Osteoblast (primary cell): ENCODE measurements at places on chromosomes 6 and 20. TPM values are rescaled to one million over a fixed set of nuclear protein-coding genes. Genes with fewer than 3 reads are reported as not detected.

The NOX3 gene
- total RNA-seq: not detected in 2 replicates

The GJA10 gene
- not detected in 2 replicates for total RNA-seq

The GCNT2 gene
- 0.29 and 0.72 TPM in 2 replicates for total RNA-seq

The MYH7B gene
- total RNA-seq: 0.29 and 0.36 TPM in 2 replicates

The KIF25 gene
- total RNA-seq: not detected in 2 replicates

The EYA2 gene
- 17.7 and 19.2 TPM in 2 replicates for total RNA-seq

The POU3F2 gene
- total RNA-seq: under 0.01 TPM in 1 of 2 replicates, not detected in the other

The SLC23A2 gene
- total RNA-seq: 17.7 and 20.6 TPM in 2 replicates

The PTCHD4 gene
- total RNA-seq: 6.5 and 9.7 TPM in 2 replicates

The EYS gene
- under 0.01 TPM in 2 replicates for total RNA-seq

The PRPH2 gene
- 3.3 and 3.8 TPM in 2 replicates for total RNA-seq

The SLC22A1 gene
- 0.72 and 1.2 TPM in 2 replicates for total RNA-seq

The CCN6 gene
- total RNA-seq: 6.8 and 6.9 TPM in 2 replicates

The RAB44 gene
- total RNA-seq: under 0.01 and 0.36 TPM in 2 replicates

The ZSWIM1 gene
- 7.6 and 8.8 TPM in 2 replicates for total RNA-seq
